ENCODE measurements at places on chromosomes 6 and 20. TPM values are rescaled to one million over a fixed set of nuclear protein-coding genes. Genes with fewer than 3 reads are reported as not detected.

GRCh38 chr6:12621754-12622153 lies 94.8 kb upstream of the PHACTR1 start:
- H3K4me3 ChIP-seq, result no peak overlapping the region
- no peaks in the 10 kb centered on the region for H3K27me3 ChIP-seq
- no peak for DNase-seq
- H3K4me1 ChIP-seq, result no peaks in the 10 kb centered on the region
- H3K27ac ChIP-seq, result no peak overlapping the region

DNA sequence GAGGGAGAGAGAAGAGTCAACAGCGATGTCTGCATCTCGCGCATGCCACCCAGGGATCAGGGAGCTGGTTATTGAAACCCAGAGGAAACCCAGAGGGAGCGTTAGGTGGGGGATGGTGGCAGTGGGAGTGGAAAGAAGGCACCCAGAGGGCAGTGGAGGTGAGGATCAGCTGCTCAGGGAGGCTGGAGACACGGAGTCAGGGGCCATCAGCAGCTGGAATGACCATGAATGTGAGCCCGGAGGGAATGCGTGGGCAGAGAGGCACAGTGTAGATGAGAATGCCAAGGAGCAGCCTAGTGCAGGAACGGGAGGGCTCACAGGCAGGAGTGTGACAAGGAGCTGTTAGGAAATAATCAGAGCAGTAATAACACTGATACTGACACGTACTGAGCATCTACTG lies 36.2 kb downstream of the RSPO4 start:
- DNase-seq, result no peak
- peaks cover 5% of the 10 kb centered on the region for H3K27me3 ChIP-seq
- no peak overlapping the region for H3K4me3 ChIP-seq
- no peaks in the 10 kb centered on the region for H3K4me1 ChIP-seq

DNA sequence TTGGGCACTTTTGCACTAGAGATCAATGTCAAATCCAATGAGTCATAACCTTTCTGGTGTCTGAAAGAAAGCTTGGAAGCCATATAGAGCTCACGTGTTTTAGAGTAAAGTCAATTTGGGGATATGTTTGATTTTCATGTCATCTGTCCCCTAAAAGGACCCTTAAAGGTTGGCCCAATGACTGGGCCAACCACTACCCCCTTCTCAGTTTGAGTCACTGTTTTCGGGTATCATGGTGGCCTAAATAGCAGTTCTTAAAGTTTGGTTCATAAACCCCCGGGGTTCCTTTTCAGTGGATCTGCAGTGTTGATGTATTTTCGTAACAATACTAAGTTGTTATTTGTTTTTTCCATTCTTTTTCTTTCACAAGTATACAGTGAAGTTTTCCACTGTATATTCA lies 327.6 kb downstream of the PRL start:
- H3K36me3 ChIP-seq, result no peaks in the 10 kb centered on the region
- no peaks in the 10 kb centered on the region for H3K27me3 ChIP-seq
- peaks cover 12% of the 10 kb centered on the region for H3K4me1 ChIP-seq
- no peak for DNase-seq
- H3K27ac ChIP-seq, result no peak overlapping the region
- H3K4me3 ChIP-seq, result no peak overlapping the region

GRCh38 chr6:90285042-90285481 lies 11.6 kb downstream of the BACH2 start:
- peak overlapping the region; percentile 27 for H3K27ac ChIP-seq
- H3K4me1 ChIP-seq, result peaks cover 21% of the 10 kb centered on the region
- H3K4me3 ChIP-seq, result no peak overlapping the region

Gene PCSK2
- total RNA-seq, result 4.7 TPM

Gene AGER
- 7.9 TPM for total RNA-seq
